ENCODE measurements at places on chromosomes 16 and 17.

DNA sequence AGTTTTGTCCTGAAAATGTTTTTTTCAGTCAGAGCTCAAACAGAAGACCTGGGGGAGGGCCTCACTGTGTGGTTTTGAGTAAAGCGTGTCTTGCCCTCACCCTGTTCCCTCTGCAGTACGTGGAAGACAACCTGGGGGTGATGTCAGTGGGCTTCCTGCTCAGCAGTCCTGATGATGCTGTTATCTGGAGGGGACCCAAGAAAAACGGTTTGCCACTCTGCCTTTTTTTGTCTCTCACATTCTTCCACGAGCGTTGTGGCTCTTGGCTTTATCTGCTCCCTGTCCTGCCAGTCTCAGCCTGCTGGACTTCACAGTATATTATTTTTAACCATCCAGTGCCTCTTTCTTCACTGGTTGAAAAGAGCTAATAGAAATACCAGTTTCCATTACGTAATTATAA is 12.9 kb downstream of the NUBP1 start:
- no peak for DNase-seq

DNA sequence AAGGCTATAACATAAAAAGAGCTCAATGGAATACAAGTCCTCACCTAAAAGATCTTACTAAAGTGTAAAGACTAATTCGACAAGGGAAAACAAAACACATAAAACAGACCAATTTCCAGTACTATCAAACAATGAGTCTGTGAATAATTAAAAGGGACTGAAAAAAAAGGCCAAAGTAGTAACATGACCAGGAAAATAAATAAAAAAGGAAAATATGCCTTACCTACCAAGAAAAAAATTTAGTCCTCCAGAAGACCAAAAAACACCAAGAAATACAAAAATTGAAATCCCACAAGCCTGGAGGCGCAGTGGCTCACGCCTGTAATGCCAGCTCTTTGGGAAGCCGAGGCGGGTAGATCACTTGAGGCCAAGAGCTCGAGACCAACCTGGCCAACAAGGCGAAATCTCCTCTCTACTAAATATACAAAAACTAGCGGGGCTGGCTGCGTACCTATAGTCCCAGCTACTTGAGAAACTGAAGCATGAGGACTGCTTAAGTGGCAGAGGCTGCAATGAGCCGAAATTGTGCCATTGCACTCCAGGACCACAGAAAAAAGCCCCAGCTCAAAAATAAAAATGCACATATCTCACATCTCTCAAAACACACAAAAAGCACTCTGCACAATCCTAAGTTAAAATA is 60.8 kb downstream of the TEX14 start:
- peak; percentile 6 for DNase-seq

GRCh38 chr17:41404024-41404671 is 6.7 kb upstream of the KRT31 start:
- no peak for DNase-seq

- no peak for DNase-seq
These were observed 5.7 kb upstream of the CEP131 start for GRCh38 chr17:81228420-81228819.

DNA sequence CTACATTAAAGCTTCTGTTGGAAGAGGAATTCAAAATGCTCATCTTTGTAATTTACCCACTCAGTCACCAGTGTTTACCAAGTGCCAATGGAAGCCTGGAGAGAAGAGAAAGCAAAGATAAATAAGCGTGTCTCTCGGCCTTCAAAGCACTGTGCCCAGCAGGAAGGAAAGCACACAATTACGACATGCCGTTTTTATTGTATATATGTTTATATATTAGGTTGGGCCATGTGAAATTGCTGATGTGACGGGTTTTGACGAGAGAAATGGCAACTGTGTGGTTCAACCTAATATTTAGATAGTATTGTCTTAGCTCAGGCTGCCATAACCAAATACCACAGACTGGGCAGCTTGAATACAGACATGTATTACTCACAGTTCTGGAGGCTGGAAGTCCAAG is 79.3 kb upstream of the HSBP1 start:
- no peak for DNase-seq

DNA sequence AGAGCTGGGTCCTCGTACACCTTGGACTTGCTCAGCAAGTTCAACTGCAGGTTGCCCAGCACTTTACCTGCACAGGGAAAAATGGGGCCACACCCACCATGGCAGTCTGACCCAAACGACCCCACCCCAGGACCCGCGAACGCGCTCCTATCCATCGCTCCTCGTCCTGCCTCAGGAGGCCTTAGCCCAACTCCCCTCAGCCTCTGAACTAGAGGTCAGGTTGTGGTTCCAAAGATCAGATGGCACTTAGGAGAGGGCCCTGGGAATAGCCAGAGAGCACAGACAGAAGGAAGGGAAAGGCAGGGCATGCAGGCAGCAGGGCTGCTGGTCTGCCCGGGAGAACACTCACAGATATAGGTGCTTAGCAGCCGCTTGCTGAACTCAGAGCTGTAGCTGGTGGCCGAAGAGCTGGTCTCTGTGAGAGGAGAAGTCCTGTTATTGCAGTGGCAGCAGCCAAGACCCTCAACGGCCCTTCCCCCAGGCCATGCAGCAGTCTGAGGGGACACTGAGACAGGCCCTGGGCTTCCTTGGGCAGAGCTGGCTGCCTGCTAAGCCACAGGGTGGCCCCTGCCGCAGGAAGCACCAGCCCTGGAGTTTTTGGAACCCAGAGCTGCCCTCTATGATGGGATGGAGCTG is 6.9 kb downstream of the ZACN start:
- DNase-seq, result no peak

DNA sequence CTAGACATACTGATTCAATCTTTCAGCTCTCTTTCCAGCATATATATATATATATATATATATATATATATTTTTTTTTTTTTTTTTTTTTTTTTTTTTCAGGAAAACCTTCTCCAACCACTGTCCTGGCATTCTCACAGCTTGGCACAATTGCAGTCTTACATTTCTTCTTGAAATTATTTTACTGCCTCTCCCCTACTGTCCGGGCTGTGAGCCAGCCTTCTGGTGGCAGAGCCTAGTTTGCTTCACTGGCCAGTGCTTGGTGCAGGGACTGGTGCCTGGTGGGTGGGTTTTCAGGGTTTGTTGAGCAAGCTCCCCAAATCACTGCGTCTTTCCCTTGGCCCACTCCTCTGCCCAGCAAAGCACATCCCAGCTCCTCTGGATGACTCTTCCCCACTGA is 28.5 kb downstream of the PRSS54 start:
- no peak for DNase-seq

DNA sequence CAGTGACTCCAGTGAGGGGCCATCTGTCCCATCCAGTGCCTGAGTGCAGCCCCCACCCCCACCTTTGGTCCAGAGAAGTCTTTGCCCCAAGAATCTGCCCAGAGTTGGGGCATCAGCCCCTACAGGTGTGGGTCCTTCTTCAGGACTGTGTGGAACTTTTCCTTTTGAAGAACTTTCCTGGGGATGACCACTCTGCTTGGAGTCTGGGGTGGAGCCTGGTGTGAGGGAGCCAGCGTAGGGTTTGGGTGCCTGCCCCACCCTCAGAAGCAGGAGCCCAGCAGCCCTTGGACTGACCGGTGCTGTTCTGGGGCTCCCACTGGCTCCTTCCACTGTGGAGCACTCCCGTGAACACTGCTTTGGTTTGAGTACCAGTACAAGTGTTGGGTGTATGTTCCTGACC is 19.3 kb downstream of the MPRIP start:
- no peak for DNase-seq

GRCh38 chr17:57275071-57275764 is 18.9 kb downstream of the MSI2 start:
- no peak for DNase-seq

DNA sequence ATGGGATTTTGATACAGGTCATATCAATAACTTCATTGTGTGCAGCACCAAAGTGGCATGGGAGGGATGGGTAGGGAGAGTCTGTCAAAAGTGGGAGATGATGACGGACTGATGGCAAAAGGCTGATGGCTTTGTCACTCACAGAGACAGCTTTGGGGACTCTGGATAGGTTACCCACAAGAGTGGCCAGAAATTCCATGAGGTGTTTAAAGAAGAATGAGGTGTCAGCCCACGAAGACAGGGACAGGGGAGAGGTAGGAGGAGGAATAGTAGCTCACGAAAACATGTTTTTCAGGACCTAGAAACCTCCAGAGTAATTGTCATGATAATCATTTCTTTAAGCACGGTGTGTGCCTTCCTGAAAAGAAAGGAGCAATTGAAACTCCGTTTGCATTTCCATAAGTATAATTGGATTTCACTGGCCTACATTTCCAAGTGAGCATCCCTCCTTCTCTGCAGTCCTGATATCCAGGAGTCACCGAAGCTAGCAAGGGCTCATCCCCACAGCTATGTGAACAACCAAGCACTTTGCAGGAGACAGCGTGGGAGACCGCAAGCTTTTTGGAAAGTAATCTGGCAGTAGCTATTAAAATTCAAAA is 60.0 kb downstream of the HSD17B2 start:
- DNase-seq, result no peak

DNA sequence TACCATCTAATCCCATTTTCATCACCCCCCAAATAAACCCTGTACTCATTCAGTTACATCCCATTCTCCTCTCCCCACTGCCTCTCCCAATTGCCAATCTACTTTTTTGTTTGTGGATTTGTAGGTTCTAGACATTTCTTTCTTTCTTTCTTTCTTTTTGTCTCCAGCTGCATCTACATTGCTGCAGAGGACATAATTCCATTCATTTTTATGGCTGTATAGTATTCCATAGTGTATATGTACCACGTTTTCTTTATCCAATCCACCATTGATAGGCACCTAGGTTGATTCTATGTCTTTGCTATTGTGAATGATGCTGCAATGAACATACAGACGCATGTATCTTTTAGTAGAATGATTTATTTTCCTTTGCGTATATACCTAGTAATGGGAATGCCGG is 6.3 kb upstream of the CRYM start:
- DNase-seq, result no peak

- no peak for DNase-seq
These were observed 3.3 kb downstream of the RARA start for GRCh38 chr17:40312131-40312731.

DNA sequence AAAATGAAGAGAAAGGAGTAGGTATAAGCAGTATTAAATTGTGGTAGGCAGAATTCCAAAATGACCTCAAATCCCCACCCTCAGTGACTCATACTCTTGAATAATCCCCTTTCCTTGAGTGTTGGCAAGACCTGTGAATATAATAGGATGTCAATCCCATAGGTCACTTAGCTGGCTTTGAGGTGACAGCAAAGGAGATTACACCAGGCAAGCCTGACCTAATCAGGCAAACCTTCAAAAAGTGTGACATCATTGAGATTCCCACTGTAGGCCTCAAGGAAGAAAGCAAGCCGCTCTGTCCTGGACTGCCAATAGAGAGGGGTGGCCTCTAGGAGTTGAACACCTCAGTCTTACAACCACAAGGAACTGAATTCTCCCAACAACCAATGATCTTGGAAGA is 535.2 kb downstream of the RBFOX1 start:
- no peak for DNase-seq

DNA sequence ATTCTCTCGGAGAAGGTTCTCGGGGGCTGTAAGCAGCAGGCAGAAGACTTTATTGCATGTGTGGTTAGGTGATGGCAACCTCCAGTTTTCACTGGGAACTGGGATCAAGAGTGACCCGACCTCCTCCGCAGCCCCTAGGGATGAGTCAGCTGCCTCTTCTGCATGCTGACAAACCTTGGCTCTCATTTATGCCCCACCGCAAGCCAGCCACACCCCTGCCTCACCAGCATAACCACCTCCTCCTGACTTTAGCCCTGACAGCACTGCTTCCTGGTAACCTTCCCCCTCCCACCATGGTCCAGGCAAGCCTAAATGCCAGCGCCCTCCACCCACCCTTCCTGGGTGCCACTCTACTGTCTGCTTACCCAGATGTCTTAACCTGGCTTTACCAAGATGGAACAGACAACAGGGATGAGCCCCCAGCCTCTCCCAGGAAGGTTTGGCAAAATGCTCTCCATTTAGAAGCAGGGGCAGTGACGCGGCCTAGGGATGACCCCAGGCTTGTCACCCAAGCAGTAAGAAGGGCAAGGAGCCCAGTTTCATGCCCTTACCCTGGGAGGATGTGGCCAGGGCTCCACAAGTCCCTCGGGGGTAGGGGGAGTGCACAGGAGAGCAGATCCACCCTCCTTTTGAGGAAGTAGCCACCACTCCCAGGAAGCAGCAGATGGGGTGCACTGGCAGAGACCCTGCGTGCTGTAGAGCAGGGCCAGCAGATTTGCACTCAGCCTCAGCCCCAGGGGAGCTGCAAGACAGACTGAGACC is 73.5 kb downstream of the GOSR1 start:
- no peak for DNase-seq

GRCh38 chr17:47987240-47987835 is 16.4 kb downstream of the CDK5RAP3 start:
- DNase-seq, result peak; percentile 46

- no peak for DNase-seq
These were observed 223.7 kb upstream of the AXIN2 start for GRCh38 chr17:65785109-65785508.

- no peak for DNase-seq
These were observed 2.3 kb downstream of the SMARCE1 start for GRCh38 chr17:40645291-40645690.

DNA sequence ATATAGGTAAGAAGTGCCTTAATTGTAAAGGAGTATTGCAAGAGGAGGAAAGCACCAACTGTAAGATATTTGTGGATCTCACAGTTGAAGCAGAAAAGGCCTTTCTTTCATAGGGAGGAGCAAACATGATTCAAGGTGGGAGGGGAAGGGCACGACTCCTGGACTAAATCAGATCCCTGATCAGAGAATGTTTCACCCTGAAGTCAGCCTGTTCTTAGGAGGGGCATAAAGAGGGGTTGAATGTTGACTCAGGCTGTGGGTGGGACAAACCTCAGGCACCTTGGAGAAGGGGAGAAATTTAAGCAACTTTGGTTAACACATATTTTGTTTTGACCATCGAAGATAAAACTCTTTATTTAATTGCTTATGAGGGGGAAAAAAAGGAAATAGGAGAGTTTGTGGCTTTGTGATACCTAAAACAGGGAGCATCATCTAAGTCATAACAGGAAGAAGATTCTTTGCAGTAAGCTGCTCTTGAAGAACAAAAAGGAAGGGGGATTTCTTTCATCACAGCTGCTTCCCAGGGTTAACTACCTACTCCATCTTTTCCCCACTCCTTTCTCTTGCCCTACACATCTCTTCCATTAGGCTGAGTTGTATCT is 158.6 kb upstream of the ZNF267 start:
- no peak for DNase-seq

DNA sequence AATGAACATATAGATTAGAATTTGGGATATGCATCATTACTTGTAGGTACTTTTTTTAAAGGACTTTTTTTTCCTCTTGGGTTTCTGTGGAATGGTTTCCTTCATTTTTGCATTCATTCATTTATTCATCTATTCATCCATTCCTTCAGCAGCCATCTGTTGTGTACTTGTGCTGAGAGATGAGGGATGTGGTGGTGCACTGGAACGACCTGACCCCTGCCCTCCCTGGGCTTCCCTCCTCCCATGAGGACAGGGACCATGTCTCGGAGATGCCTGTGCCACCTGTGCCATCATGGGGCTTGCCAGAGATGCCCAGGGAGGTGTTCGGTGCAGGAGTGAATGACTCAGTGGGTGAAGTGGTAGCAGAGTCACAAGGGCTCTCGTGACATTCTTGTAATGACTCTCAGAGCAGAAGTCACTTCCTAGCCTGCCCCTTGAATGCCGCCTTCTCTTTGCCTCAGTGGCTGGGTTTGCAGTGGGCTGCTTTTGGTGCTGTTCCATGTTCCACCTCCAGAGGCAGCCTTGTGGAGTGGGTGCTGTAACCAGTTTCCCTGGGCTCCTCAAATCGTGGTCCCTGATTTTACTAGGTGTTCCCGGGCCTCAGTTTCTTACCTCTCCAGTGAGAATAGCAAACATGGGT is 43.9 kb downstream of the CLEC16A start:
- DNase-seq, result no peak

GRCh38 chr16:85652431-85653221 is 36.1 kb downstream of the GINS2 start:
- DNase-seq, result no peak

All from NCI-H2107 (cell line).